ENCODE measurements at places on chromosomes 6 and 20. TPM values are rescaled to one million over a fixed set of nuclear protein-coding genes. Genes with fewer than 3 reads are reported as not detected.

Gene PREP
- 58.3 TPM for polyA plus RNA-seq

DNA sequence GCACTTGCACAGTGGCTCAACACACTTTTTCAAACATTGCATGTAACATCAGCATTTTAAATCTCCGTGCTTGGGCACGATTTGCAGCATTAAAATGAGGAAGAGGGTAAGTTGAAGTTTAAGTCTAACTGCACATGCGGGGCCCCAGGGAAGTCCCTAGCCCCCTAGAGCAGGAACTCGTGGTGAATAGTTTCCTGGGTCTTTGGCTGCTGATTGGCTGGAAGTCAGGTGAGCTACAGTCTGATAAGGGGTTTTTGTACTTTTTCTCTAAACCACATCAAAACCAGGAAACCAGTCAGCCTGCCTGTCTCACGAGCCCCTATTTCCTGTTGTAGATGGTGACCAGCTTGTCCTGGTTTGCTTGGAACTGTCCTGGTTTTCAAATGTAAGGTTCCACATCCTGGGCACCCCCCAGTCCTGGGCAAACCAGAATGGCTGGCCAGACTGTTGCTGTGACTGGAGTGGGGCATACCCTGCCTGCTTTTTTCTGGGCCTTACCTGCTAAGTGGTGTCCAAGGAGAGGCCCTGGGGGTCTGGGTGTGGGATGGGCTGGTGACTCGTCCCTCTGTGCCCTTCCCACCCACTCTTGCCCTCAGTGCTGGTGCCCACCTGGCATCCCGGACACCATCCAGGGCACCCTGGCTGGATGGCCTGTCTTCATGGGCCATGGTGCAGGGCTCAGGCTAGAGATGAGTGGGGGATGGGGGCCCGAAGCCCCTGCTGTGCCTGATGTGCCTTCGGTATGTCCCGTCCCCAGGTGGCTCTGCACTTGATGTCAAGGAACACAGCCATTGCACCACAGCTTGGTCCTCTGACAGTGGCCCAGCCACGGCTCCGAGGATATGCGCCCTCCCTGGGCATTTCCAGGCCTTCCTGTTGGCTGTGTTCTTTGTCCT is 31.8 kb downstream of the SUN5 start:
- peaks cover 4% of the 10 kb centered on the region for H3K27me3 ChIP-seq
- peaks cover 27% of the 10 kb centered on the region for H3K4me1 ChIP-seq
- H3K4me3 ChIP-seq: peak overlapping the region; percentile 67
- H3K27ac ChIP-seq: no peak overlapping the region
- H3K36me3 ChIP-seq: no peaks in the 10 kb centered on the region

Gene SEMG1
- polyA plus RNA-seq: not detected

- no peak overlapping the region for H3K27ac ChIP-seq
- H3K27me3 ChIP-seq: no peaks in the 10 kb centered on the region
- no peak overlapping the region for H3K4me3 ChIP-seq
These were observed 149.0 kb upstream of the FUT9 start for GRCh38 chr6:95866732-95867131.

DNA sequence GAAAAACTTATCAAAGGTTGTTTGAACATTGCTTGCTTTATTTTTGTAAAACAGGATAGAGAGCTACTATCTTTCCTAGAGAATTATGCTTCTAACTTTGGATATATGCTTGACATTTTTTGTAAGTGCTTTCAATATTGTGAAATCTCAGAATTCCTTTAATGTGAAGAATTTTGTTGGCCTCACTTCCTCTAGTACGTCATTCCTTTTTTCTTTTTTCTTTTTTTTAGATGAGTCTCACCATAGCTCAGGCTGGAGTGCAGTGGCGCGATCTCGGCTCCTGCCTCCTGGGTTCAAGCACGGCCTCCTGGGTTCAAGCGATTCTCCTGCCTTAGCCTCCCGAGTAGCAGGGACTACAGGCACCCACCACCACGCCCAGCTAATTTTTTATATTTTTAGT is 668.1 kb downstream of the RFPL4B start:
- no peak overlapping the region for H3K4me3 ChIP-seq
- no peak for DNase-seq
- no peaks in the 10 kb centered on the region for H3K36me3 ChIP-seq

DNA sequence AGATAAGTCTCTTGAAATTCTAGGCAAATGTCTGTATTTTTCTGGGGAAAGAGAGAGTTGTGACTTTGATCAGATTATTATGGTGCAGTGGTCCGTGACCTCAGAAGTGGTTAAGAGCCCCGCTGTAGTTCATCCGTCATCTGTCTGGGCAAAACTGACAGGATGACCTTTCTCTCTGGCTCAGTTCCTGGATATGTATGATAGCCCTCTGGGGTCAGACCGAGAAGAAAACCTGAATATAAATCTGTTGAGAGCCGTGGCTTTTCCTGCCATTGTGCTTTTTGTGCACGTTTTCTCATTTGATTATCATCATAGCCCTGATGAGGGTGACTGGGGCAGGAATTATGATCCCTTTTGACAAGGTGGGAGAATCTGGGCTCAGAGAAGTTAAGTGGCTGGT is 26.5 kb downstream of the GHRH start:
- DNase-seq: no peak
- peaks cover 41% of the 10 kb centered on the region for H3K36me3 ChIP-seq
- H3K4me1 ChIP-seq: no peaks in the 10 kb centered on the region
- H3K27me3 ChIP-seq: peaks cover 6% of the 10 kb centered on the region
- no peak overlapping the region for H3K4me3 ChIP-seq
- no peak overlapping the region for H3K27ac ChIP-seq

- H3K4me3 ChIP-seq: no peak overlapping the region
- DNase-seq: no peak
- H3K27ac ChIP-seq: peak overlapping the region; percentile 0
- peaks cover 44% of the 10 kb centered on the region for H3K4me1 ChIP-seq
- no peaks in the 10 kb centered on the region for H3K27me3 ChIP-seq
- peaks cover 42% of the 10 kb centered on the region for H3K36me3 ChIP-seq
These were observed 6.3 kb downstream of the HMGN4 start for GRCh38 chr6:26544473-26544872.

GRCh38 chr6:108800427-108800864 is 47.8 kb upstream of the ARMC2 start:
- DNase-seq: no peak
- H3K27ac ChIP-seq: no peak overlapping the region
- H3K27me3 ChIP-seq: no peaks in the 10 kb centered on the region
- peaks cover 60% of the 10 kb centered on the region for H3K4me1 ChIP-seq
- no peaks in the 10 kb centered on the region for H3K36me3 ChIP-seq
- H3K4me3 ChIP-seq: no peak overlapping the region

- DNase-seq: no peak
- H3K27me3 ChIP-seq: peaks cover 12% of the 10 kb centered on the region
- no peak overlapping the region for H3K4me3 ChIP-seq
- peaks cover under 1% of the 10 kb centered on the region for H3K4me1 ChIP-seq
- H3K36me3 ChIP-seq: no peaks in the 10 kb centered on the region
- H3K27ac ChIP-seq: no peak overlapping the region
These were observed 251.7 kb downstream of the PHACTR1 start for GRCh38 chr6:12968290-12968689.

DNA sequence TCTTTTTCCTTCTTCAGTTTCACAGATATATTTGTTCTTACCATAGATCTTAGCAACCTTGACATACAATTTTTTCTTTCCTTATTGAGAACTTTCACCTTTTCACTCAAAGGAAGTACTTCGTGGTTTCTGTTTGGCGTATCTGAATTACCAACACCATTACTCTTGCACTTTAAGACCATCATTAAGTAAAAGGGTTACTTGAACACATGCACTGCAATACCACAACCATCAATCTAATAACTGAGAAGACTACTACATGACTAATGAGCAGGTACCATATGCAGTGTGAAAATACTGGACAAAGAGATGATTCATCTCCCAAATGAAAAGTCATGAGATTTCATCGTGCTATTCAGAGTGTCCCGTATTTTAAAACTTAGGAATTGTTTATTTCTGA is 21.7 kb upstream of the SENP6 start:
- H3K4me1 ChIP-seq: peaks cover 6% of the 10 kb centered on the region
- no peak for DNase-seq
- H3K4me3 ChIP-seq: no peak overlapping the region
- no peaks in the 10 kb centered on the region for H3K27me3 ChIP-seq
- H3K27ac ChIP-seq: no peak overlapping the region

- no peaks in the 10 kb centered on the region for H3K27me3 ChIP-seq
- H3K4me3 ChIP-seq: no peak overlapping the region
- no peak overlapping the region for H3K27ac ChIP-seq
- no peaks in the 10 kb centered on the region for H3K4me1 ChIP-seq
- DNase-seq: no peak
- no peaks in the 10 kb centered on the region for H3K36me3 ChIP-seq
These were observed 65.1 kb upstream of the PLEKHG1 start for GRCh38 chr6:150534553-150534952.

Gene C6orf132
- polyA plus RNA-seq: 0.06 TPM

GRCh38 chr6:38773338-38773737 is 58.2 kb downstream of the DNAH8 start:
- H3K36me3 ChIP-seq: no peaks in the 10 kb centered on the region
- H3K4me3 ChIP-seq: no peak overlapping the region
- peaks cover 4% of the 10 kb centered on the region for H3K27me3 ChIP-seq
- no peak overlapping the region for H3K27ac ChIP-seq

GRCh38 chr6:129055796-129056195 is 172.9 kb downstream of the LAMA2 start:
- H3K4me3 ChIP-seq: no peak overlapping the region
- no peaks in the 10 kb centered on the region for H3K36me3 ChIP-seq
- no peak for DNase-seq
- no peak overlapping the region for H3K27ac ChIP-seq
- no peaks in the 10 kb centered on the region for H3K27me3 ChIP-seq

DNA sequence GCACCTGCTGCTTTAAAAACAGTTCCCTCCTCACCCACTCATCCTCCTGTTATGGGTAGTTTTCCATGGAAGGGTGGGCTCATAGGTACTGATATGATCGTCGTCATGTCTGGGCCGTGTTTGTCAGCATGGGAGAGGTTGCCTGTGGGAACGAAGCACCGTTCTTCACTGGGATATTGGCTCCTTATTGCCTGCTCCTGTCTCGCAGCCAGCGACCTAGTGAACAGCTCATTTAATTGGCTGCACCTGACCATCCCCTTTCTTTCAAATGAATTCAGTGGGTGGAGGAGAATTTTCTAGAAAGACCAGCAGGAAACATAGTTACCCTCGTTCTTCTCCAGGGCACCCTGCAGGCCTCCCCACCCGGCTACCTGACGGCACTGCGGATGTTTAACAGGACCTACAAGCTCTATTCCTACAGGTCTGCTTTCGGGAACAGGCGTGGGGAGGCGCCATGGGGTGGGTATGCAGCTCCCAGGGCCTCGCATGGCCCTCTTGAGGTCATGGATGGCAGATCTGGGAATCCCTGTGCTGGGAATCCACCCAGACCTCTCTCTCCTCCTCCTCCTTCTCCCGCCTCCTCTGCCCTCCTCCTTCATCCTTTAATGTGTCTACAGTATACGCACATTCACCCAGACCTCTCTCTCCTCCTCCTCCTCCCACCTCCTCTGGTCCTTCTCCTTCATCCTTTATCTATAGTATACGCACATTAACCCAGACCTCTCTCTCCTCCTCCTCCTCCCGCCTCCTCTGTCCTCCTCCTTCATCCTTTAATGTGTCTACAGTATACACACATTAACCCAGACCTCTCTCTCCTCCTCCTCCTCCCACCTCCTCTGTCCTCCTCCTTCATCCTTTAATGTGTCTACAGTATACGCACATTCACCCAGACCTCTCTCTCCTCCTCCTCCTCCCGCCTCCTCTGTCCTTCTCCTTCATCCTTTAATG is 21.9 kb downstream of the ENTPD6 start:
- no peak overlapping the region for H3K4me3 ChIP-seq
- no peaks in the 10 kb centered on the region for H3K27me3 ChIP-seq
- DNase-seq: no peak
- H3K27ac ChIP-seq: no peak overlapping the region
- H3K4me1 ChIP-seq: no peaks in the 10 kb centered on the region

DNA sequence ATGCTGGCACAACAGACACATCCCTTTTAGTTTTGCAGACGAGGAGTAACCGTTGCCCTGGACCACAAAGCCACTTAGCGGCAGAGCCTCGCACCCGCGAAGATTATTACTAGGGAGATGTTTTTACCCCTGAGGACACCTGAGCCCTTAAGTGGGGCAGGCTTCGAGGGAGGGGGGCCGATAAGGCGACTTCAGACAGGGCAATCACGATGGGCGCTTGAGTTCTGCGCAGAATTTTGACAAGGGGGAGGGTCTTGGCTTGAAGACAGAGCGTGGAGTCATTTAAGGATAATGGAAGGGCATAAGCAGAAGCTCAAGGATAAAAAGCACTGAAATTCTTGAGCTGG is 650 bp upstream of the TTK start:
- H3K27me3 ChIP-seq: peaks cover 2% of the 10 kb centered on the region
- peak overlapping the region; percentile 93 for H3K27ac ChIP-seq
- H3K36me3 ChIP-seq: no peaks in the 10 kb centered on the region
- peaks cover 24% of the 10 kb centered on the region for H3K4me1 ChIP-seq
- H3K4me3 ChIP-seq: peak overlapping the region; percentile 91
- peak; percentile 72 for DNase-seq

GRCh38 chr6:11804701-11805100 is 26.1 kb upstream of the ADTRP start:
- DNase-seq: no peak
- H3K27me3 ChIP-seq: no peaks in the 10 kb centered on the region
- no peaks in the 10 kb centered on the region for H3K36me3 ChIP-seq
- no peak overlapping the region for H3K27ac ChIP-seq
- no peak overlapping the region for H3K4me3 ChIP-seq
- no peaks in the 10 kb centered on the region for H3K4me1 ChIP-seq

DNA sequence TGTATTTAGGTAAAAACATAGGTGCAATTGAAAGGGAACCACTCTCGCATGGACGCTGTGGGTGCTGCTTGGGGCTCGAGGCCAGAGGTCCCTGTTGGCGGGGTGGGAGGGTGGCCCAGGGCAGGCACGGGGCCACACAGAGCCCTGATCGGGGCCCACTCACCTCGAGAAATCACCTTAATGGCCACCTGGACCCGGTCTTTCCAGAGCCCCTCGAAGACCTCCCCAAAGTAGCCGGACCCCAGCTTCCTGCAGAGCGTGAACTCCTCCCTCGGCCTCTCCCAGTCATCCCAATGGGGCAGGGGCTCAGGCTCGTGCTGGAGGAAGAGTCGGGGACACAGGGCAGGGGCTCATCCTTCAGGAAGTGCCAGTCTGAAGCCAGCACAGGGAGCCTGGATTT is 3.8 kb downstream of the PTK6 start:
- H3K27ac ChIP-seq: no peak overlapping the region
- H3K4me1 ChIP-seq: no peaks in the 10 kb centered on the region
- DNase-seq: no peak
- no peak overlapping the region for H3K4me3 ChIP-seq
- no peaks in the 10 kb centered on the region for H3K36me3 ChIP-seq

DNA sequence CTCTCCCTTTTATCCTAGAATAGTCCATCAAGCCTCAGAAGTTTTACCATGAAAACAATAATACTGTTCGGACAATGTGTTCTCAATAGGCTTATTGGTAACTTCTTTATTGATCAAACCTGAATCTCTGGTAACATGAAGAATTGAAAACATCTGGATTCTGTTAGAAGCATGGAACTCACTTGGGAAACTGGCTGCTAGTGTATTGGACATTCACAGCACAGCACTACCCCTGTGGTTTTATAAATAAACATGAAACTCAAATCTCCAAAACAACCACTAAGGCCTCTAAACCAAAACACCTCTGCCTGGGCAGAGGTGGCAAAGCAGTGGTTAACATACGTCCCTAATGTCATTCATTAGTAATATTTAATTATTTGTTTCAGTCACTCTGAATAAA is 157.6 kb upstream of the KCNQ5 start:
- no peak overlapping the region for H3K4me3 ChIP-seq
- peaks cover 2% of the 10 kb centered on the region for H3K27me3 ChIP-seq
- H3K27ac ChIP-seq: no peak overlapping the region
- H3K36me3 ChIP-seq: no peaks in the 10 kb centered on the region
- no peaks in the 10 kb centered on the region for H3K4me1 ChIP-seq
- DNase-seq: no peak

Gene HLA-DOB
- 6.6 TPM for polyA plus RNA-seq

- H3K27me3 ChIP-seq: no peaks in the 10 kb centered on the region
- H3K4me1 ChIP-seq: no peaks in the 10 kb centered on the region
- H3K36me3 ChIP-seq: no peaks in the 10 kb centered on the region
- no peak for DNase-seq
- no peak overlapping the region for H3K27ac ChIP-seq
These were observed 268.5 kb upstream of the EXOC2 start for GRCh38 chr6:961407-961960.
